Endothelial cell (in vitro differentiated cells): ENCODE measurements at places on chromosomes 2 and 18.

DNA sequence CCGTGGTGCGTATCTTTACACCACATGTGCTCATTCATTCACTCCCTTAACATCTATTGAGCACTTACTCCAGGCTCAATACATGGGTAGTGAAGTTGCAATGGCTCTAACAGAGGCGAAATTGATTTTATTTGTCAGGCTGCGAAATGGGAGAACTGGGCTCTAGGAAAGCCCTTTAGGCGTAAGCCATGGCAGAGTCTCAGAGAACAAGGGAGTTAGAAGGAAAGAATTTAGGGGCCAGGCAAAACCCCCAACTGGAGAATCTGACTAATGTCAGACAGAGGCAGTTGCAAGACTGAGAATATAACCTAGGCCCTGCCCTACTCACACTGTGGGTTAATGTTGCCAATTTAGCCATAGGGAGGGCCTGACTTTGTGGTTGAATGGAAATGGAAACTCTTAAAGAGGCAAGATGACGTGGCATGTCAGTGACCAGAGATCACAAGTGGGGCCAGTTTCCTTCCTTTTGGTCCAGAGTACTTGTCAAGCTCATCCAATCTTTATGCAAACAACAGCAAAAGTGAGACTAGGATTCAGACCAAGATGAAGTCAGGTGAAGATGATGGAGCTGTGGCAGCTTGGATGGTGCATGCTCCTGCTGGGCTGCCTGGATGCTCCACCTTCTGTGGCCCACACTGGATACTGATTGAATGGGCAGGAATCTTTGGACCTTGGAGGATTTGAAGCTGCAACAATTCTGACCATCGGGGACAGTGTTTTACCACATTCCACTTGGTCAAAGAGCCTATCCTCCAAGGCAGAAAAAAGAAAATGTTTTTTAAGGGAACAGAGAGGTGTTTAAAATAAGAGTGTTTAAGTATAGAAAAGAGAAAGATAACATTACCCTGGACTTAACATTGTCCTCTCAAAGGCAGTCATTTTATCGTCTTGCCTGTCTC is 92.2 kb downstream of the CAPN13 start:
- DNase-seq, result no peak

- no peak for DNase-seq
Observed at GRCh38 chr2:178295906-178296305, 101.6 kb downstream of the OSBPL6 start.

DNA sequence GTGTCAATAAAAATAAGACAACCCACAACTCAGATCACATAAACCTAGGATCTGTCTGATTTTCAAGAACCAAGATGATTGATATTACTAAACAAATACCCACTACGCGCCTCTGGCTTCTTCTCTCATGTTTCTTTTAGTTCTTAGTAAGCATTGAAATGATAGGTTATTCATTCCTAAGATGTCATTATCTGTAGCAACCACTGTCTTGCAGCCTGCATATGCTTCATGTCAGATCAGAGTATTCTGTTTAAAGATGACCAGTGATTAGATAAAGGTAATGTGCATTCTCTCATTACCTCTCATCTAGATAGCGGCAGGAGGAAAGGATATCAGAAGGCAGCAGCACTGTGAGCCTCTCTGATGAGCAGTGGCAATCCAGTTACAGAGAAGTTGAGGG is 112.9 kb downstream of the SLC8A1 start:
- DNase-seq, result no peak

DNA sequence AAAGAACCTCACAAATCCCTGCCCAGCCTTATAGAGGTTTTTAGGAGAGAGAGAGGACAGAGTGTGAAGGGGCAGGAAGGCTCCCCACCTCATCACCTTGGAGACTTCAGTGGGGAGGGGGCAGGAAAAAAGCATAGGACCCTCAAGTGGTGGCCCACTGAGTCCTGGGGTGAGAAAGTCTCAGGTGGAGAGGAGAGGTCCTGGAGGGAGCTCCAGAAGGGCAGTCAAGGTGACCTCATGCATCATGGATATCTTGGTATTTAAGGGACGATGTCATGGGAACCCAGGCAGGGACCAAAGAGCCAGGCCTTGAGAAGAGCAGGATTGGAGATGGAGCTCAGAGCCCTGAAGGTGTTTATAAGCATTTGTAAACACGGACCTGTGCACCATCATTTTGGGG is 204.5 kb downstream of the SLC4A3 start:
- no peak for DNase-seq

GRCh38 chr2:231627384-231628120 is 34.9 kb downstream of the TEX44 start:
- DNase-seq, result no peak

GRCh38 chr2:234587341-234588053 is 90.6 kb upstream of the ARL4C start:
- DNase-seq, result no peak

DNA sequence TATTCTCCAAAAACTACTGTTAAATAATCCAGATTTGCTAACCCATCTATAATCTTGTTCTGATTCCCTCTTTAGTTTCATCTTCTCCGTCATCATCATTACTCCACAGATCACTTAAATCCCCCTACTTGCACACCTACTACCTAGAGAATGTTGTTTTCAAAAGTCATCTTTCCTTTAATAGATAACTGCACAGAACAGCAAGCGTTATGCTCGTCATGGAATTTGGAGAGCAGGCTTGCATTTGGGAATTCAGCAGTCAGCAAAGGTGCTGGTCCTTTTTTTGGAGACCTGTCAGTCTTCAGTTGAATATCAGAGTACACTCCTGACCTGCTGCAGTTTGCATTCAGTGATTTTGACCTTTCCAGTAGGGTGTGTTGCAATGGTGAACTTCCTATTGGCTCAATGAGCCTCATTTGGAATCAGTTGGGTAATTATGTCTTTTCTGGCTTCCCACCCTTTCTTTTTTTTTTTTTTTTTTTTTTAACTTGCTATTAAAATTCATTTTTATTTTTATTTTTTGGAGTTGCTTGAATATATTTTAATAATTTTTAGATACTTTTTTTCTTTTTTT is 110.6 kb downstream of the HNRNPLL start:
- no peak for DNase-seq

DNA sequence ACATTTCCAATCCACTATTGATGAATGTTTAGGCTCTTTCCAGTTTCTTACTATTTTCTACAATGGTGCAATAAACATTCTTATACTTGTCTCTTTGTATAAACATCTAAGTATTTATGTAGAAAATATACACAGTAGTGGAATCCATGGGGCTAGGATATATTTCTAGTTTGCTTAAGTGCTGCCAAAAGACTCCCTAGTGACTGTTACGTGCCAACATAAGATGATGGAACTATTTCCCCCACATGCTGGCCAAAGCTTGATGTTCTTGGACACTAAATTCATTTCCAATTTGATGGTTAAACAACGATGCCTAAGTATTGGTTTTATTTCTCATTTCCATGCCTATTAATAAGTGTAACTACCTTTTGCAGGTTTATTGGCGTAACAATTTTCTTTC is 378.4 kb upstream of the HNRNPA3 start:
- no peak for DNase-seq

GRCh38 chr18:24075767-24076597 is 61.4 kb downstream of the TTC39C start:
- peak; percentile 11 for DNase-seq

DNA sequence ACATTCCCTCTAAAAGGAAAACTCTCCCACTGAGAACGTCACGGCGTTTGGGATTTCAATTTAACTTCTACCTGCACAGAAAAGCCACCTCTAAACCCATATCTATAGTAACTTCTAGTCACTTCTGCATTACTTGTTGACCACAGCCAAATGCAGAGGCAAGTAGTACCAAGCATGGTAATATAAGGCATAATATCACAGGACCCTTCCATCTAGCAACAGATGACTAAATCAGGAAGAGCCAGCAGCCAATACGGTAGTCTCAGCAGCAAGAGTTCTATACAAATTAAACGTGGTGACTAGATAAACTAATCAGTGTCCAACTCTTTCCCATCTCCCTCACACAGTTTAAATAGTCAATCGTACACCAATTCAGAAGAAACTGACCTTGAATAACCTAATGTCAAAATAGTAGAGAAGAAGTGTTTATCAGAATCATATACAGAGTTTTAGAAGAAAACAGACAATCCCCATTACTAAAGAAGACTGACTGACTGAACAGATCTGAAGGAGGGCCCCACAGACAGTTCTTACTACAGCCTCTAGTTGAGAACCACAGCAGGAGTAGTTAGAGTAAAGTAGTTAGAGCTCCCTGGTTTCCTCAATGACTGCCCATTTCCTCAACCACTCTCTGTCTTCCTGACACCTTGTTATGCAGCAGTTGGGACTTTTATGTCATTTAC is 30.0 kb downstream of the MEMO1 start:
- peak; percentile 6 for DNase-seq

GRCh38 chr2:69067866-69068265 is 54.9 kb downstream of the ANTXR1 start:
- DNase-seq, result no peak

DNA sequence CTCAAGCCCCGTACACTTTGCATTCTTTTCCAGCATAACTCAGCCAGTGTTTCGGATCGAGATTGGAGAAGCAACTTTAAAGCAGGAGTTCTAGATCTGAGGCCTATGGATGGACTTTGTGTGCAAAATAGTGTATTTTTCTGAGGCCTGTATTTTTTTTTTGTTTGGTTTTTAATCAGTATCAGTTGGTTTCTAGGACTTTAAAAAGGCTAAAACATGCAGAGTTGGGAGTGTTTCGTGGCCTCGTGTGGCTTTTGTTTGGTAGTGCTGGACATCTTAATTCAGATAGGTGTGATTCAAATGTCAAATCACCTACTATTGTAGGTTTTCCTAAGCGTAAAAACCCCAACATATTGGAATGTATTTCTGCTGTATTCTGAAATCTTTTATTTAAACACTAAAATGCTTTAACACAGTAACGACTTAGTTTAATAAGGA is 282 bp upstream of the PUS10 start:
- no peak for DNase-seq

DNA sequence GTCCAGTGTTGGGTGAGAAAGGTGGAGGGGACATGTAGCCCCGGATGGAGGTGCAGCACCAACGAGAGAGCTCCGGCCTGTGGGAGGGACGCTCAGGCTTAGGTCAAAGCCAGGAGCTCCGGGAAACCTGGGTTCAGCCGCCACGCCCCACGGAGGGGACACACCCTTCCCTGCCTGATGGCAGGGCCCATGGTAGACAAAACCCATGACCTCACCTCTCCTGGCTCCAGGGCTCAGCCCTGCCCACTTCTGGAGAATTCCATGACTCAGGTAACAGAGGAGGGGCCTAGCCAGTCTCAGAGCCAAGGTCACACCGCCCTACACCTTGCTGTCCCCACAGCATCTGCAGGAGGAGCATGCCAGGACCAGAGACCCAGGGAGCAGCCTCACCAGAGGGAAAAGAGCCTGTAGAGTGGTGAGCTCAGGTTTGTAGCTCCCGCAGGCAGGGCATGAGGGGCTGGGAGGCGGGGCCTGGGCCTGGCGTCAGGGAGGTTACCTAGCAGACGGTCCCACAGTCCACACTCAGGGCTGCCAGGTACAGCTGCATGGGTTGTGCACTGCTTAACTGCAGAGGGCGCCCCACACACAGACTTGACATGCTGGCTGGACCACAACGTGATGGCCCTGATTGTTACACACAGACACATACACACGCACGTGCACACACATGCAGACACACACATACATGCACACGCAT is 70.8 kb upstream of the SMAD7 start:
- peak; percentile 52 for DNase-seq

DNA sequence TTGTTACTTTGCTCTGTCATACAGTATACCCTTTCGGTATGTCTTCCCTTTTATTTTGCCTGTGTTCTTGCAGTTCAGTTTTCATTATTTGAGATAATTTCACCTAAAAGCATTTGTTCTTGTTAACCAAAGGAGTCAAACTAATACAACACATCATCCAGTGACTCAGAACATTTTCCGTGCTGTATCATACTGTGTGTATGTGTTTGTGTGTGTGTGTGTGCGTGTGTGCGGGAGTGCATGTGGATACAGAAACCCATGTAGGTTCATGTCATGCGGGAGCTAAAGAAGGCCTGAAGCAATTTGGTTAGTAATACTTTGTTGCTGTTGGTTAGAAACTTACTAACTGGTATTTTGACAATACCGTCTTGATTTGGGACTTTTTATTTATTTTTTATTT is 60.0 kb downstream of the CEP192 start:
- no peak for DNase-seq

GRCh38 chr2:85303780-85304531 is 23.8 kb downstream of the TGOLN2 start:
- no peak for DNase-seq

DNA sequence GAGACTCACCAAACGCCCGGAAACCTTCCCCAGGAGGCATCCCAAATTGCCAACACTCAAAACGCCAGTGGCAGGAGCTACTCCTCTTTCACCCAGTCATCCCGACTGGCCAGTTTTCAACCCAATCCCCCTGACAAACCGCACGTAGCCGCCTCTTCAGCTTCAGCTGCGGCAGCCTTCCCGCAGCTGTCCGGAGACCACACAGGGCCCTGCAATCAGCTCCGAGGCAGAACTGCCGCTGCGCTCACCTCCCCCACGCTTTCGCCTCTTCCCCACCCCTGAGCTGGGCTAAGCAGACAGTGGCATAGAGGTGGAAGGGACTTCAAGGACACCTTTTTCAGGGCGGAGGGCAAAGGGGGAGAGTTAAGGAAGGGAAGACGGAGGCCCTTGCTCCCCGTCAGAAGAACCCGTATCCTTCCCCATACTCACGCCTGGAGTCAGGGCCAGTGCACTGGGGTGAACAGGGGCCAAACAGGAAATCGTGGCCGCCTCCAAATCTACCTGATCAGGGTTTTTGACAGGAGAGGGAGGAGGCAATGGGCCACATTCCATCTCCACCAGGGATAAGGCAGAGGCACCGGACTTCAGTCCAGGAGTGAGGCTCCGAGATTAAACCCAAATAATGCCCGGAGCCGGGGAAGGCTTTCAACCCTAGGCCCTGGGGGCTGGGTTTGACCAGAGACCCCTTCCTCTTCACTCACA is 16.9 kb downstream of the CYP26B1 start:
- no peak for DNase-seq

DNA sequence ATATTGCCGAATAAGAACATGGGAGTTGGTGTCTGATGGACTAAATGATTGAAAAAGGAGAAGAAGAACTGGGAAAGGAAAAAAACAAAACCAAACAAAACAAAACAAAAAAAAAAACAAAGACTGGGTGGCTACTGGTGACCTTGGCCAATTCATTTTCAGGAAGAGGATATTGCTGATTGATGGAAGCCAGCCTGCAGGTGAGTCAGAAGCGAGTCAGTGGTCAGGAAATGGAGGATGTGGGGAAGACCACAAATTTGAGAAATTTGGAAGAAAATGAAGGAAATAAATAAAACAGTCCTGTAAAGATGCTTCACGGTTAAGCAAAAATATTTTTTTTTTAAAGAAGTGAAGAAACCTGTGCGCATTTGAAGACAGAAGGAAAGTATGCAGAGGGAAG is 296.9 kb downstream of the ZNF521 start:
- DNase-seq, result no peak

DNA sequence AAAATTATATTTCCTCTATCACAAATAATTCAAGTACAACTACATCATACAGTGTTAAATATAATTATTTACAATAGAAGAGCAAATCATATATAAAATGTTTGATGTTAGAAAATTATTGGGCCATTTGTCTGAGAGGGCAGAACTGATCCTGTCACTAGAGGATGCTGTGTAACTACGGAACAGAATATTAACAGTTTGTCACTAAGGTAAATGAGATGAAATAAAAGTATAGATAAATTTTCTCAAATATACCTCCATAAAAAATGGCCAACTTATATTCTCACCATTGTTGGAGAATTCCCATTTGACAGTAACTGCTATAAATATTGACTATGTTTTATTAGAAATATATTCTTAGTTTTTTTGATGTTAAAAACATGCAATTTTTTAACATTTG is 1067.4 kb upstream of the DDX18 start:
- DNase-seq, result no peak

GRCh38 chr2:72533765-72534164 is 292.1 kb downstream of the EXOC6B start:
- DNase-seq, result no peak

GRCh38 chr18:30358555-30358954 is 684.0 kb downstream of the DSC3 start:
- DNase-seq, result no peak
